Esophagus squamous epithelium (tissue), 5 donors: ENCODE measurements at places on chromosomes 3 and 15.

DNA sequence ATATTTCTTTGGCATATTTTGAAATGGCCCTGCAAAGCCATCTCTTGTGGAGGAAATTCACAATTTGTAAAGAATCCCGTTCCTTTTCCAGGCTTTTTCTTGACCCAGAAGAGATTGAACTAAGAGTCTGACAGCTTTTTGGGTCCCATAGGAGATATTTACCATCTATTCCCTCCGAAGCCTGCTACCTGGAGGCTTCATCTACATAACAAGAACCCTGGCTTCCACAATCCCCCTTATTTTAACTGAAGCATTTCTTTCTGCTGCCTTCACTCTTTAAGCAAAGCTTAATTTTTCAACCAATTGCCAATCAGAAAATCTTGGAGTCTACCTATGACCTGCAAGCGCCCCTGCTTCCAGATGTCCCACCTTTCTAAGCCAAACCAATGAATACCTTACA, 248.1 kb upstream of the GADL1 start:
- no peak for DNase-seq

DNA sequence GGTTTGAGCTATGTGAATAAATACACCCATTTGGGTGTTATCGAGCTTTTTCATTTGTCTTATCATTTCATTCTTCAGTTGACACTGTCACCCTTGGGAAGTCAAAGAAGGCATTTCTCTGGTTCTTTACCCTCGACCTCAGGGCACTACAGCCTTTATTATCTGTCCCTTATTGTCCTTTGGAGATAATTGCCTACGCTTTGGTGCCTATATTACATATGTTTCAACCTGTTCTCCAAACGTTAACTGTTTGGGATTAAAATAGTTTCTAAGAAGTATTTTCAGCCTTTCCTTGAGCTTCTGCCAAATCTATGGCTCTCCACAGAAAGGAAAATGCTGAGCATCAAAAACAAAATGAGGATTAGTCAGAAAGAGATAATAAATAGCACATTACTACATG, 395.4 kb upstream of the ADAMTS9 start:
- DNase-seq = no peak

GRCh38 chr3:53287131-53287629, 31.4 kb upstream of the TKT start:
- DNase-seq = no peak

DNA sequence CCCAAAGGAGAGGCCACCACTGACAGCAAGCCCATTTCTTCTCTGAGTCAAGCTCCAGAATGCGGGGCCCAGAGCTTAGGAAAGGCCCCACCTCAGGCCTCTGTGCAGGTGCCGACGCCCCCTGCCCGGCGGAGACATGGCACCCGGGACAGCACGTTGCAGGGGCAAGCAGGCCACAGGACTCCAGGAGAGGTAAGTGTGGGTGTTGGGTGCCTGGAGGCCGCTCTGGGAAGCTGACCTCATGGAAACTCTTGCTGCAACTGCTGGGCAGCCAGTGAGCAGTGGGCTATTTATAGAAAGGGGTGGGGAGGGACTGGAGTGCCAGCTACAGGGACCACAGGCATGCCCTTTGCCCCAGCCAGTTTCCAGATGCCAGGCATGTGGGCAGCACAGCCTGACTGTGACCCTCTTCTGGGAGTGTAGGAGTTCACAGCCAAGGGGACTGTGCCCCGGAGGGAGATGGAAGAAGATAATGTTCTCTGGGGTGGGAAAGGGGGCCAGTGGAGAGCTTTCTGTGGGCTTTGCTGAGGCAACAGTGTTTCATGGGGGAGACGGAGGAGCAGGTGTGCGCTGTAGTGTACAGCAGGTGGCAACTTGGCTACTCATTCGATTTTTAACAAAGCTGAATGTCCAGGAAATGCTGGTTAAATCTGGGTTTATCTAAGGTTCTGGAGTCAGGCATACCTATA, 23.7 kb downstream of the ALPK3 start:
- no peak for DNase-seq
